ENCODE measurements at places on chromosomes 2 and 18.

DNA sequence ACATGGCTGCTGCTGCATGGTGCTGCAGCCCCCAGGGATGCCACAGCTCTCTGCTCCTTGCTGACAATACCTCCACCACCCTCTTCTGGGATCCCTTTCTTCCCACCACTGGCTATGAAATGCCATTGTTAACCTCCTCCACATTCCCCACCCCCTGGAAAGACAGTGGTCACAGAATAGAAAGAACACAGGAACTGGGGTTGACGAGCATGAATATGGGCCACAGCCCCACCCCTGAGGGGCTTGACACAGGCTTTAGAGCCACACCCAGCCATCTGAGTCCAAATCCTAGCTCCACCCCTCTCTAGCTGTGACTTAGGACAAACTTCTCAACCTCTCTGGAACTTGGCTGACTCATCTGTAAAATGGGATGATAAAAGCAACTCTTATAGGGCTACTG is 47.3 kb downstream of the TMEM163 start:
- no peak for DNase-seq

- no peak for DNase-seq
These were observed 183.8 kb downstream of the PTPRM start for GRCh38 chr18:7750966-7751365.

DNA sequence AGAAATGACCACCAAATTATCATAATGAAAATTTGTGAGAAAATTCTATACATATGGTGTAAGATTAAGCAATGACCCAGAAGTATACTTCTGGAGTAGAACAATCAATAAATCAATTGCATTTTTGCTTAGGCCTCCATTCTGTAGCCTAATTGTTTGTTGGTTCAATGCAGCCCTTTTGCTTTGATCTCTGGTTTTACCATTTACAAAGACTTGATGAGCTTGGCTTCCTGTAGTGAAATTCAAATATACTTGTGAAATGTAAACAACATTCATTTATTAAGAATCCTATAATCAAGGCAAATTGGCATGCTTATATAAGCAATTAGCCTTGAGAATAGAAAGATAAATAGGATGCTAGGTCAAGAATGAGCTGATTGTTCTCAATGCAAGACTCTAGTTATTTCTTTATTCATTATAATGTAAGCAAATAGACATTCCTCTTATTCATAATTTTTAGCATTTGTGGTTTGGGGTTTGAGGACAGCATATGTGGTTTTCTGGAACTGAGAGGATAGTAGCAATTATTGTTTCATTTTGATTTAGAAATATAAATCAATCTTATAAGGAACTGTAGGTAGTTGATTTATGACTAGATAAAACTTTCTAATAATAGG is 9.7 kb downstream of the FMNL2 start:
- DNase-seq: no peak

DNA sequence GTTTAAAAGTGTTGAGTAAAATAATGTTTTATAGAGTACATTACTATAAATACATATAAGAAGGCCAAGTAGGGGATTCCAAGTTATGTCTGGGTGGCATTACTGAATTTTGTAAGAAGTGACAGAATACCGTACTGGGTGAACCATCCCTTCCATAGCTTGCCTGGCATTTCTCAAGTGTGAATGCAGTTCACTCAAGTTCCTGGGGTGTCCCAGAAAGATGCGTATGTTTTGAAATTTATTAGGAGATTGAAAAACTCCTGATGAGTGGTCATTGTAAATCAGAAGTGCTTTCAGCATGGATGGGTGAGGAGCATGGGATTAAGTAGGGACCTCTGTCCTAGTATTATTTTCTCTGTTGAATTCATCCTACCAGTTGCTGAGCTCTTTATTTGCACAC is 103.2 kb downstream of the VAPA start:
- DNase-seq: no peak

GRCh38 chr2:239263231-239263630 is 137.6 kb downstream of the HDAC4 start:
- no peak for DNase-seq

Data from Ammon's horn (tissue), 1 donor.